ENCODE measurements at places on chromosomes 16 and 17.
A peak's percentile ranks its signal among the peaks of the same experiment; 100 is the strongest.

GRCh38 chr17:39173526-39174274 lies 7.7 kb upstream of the ARL5C start:
- peaks cover 38% of the 10 kb centered on the region for H3K36me3 ChIP-seq
- H3K27ac ChIP-seq = no peak overlapping the region
- H3K27me3 ChIP-seq = peaks cover 3% of the 10 kb centered on the region
- DNase-seq = no peak
- peaks cover 4% of the 10 kb centered on the region for H3K4me1 ChIP-seq
- no peak overlapping the region for H3K4me3 ChIP-seq

- H3K27me3 ChIP-seq = no peaks in the 10 kb centered on the region
- H3K4me3 ChIP-seq = no peak overlapping the region
- H3K4me1 ChIP-seq = no peaks in the 10 kb centered on the region
- no peak overlapping the region for H3K27ac ChIP-seq
These were observed 10.4 kb downstream of the KPNB1 start for GRCh38 chr17:47660064-47660492.

- no peaks in the 10 kb centered on the region for H3K27me3 ChIP-seq
- DNase-seq = no peak
- H3K36me3 ChIP-seq = no peaks in the 10 kb centered on the region
- no peaks in the 10 kb centered on the region for H3K4me1 ChIP-seq
- no peak overlapping the region for H3K4me3 ChIP-seq
- no peak overlapping the region for H3K27ac ChIP-seq
These were observed 28.5 kb upstream of the NACA2 start for GRCh38 chr17:61619493-61619892.

GRCh38 chr16:23365602-23366240 lies 63.6 kb downstream of the SCNN1B start:
- H3K27ac ChIP-seq = no peak overlapping the region
- peaks cover 29% of the 10 kb centered on the region for H3K27me3 ChIP-seq
- H3K4me1 ChIP-seq = peaks cover 2% of the 10 kb centered on the region
- no peak for DNase-seq
- H3K36me3 ChIP-seq = no peaks in the 10 kb centered on the region

DNA sequence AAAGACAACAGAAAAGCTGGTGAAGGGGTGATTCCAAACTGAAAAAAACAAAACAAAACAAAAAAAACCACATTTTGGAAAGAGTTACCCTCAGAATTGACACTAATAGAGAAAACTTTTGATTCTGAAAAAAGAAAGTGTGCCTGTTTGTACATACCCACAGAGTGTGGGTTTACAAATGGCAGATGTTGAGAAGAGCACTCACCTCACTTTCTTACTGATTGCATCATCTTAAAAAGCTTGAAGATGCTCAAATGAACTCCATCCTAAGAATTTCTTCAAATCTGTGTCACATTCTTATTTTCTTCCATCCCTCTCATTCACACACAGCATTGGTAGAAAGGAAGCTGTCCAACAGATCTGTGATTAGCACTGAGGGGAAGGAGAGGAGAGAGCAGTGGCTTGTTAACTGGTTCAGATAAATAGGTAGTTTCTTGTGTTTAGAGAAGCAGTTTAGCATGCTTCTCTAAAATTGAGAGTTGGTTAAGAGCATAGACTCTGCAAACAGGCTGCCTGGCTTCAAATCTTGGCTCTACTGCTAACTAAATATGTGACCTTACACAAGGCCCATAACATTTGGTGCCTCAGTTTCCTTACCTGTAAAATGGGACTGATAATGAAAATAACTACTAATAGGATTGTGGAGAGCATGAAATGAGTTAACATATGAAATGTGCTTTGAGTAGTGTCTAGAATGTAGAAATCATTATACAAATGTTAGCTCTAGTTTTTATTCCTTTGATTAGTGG lies 6.9 kb downstream of the GNAO1 start:
- H3K4me1 ChIP-seq = peaks cover 5% of the 10 kb centered on the region
- no peak overlapping the region for H3K4me3 ChIP-seq
- H3K27me3 ChIP-seq = peaks cover 51% of the 10 kb centered on the region
- no peak for DNase-seq

DNA sequence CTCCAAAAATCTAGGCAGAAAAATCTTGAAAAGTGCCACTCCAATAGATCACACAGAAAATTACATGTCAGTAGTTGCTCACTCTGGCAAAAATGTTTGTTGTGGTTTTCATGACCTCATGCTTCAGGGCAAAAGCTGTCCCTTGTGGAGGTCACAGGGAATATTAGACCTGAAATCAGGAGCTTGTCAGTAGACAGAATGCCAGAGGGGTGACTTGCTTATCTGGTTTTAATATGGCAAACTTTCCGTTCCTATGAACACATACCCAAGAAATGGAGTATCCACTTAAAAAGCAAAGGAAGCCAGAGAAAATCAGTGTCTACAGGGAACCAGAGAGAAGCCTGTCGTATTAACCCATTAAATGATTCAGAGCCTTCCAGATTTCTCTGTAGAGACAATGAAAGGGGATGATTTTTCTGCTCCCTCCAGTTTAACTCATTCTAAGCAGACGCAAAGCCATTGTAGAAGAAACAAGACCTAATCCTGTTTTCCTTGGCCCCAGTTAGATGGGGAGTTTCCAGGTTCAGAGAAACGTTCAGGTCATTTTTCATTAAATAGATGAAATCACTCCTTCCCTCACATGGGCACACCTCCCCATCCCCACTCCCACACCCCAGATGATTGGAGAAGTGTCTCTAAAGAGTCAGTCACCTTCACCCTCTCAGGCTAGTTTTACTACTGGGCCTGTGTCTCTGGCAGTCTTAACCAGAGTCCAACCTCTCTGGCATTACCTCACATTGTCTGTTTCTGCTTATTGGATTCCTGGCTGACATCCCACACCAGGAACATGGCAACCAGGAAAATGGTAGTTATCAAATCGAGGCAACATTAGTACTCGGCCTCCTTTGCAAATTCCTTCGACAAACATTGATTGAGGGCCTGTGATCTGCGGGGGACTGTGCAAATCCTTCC lies 6.0 kb downstream of the SOX9 start:
- H3K27ac ChIP-seq = peak overlapping the region; percentile 55
- no peaks in the 10 kb centered on the region for H3K27me3 ChIP-seq
- peaks cover 22% of the 10 kb centered on the region for H3K36me3 ChIP-seq
- peak; percentile 72 for DNase-seq
- peaks cover 15% of the 10 kb centered on the region for H3K4me1 ChIP-seq

- H3K27ac ChIP-seq = no peak overlapping the region
- DNase-seq = no peak
- H3K36me3 ChIP-seq = no peaks in the 10 kb centered on the region
- peaks cover 26% of the 10 kb centered on the region for H3K27me3 ChIP-seq
These were observed 6.4 kb upstream of the SLC39A11 start for GRCh38 chr17:73098919-73099318.

GRCh38 chr17:58818654-58819053 lies 63.0 kb downstream of the PPM1E start:
- H3K36me3 ChIP-seq = no peaks in the 10 kb centered on the region
- H3K4me3 ChIP-seq = no peak overlapping the region
- no peak overlapping the region for H3K27ac ChIP-seq
- no peak for DNase-seq

DNA sequence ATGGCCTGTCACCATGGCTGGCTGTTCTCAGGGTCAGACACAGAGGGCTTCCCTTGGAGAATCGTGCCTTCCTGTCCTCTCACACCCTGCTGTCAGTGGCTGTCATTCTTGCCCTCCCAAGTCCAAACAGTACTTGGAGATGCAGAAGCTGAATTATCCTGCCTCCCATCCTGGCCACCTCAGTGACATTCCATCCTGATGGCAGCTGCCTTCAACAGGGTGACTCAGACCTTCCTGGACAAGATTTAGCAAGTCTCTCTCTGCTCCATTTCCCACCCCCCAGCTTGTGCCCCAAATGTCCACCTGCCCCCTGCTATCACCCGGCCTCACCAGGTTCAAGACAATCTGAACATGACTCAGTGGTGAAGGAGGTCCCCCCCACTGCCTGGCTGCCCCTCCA lies 4.8 kb upstream of the KRT36 start:
- H3K4me1 ChIP-seq = peaks cover 18% of the 10 kb centered on the region
- no peak overlapping the region for H3K27ac ChIP-seq
- no peak overlapping the region for H3K4me3 ChIP-seq
- DNase-seq = peak; percentile 37
- no peaks in the 10 kb centered on the region for H3K27me3 ChIP-seq
- no peaks in the 10 kb centered on the region for H3K36me3 ChIP-seq

DNA sequence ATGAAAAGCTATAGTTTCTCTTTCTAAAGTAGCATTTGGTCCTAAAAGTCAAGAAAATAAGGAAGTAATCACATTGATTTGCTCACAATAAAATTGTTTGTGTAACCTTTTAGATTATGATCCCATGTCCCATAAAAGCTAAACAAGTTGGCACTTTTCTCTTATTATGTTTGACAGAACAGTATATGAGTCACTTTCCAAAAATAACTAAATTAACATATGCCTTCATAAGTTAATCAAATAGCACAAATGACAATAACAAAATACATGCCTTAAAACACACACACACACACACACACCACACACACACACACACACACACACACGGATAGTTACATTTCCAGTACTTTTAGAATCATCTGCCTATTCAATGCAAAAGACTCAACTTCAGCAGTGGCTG lies 2.8 kb downstream of the MED13 start:
- no peak overlapping the region for H3K4me3 ChIP-seq
- no peak overlapping the region for H3K27ac ChIP-seq
- peak; percentile 37 for DNase-seq
- peaks cover 34% of the 10 kb centered on the region for H3K36me3 ChIP-seq

DNA sequence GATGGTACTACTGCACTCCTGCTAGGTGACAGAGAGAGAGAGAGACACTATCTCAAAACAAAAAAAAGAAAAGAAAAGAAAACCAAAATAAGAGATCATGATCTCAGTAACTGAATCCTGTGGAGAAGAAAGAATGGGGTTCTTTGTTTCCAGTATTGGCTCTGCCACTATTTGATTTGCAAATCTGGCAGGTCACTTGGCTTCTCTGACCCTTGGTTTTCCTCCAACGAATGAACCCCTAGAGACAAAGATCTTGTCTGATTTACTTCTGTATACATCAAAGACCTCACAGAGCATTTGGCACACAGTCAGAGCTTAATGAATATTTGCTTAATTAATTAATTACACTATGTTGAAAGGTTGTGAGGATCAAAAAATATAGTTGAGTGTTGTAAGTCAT lies 47.9 kb upstream of the NLK start:
- no peak overlapping the region for H3K4me3 ChIP-seq
- peaks cover 38% of the 10 kb centered on the region for H3K27me3 ChIP-seq
- H3K4me1 ChIP-seq = no peaks in the 10 kb centered on the region

DNA sequence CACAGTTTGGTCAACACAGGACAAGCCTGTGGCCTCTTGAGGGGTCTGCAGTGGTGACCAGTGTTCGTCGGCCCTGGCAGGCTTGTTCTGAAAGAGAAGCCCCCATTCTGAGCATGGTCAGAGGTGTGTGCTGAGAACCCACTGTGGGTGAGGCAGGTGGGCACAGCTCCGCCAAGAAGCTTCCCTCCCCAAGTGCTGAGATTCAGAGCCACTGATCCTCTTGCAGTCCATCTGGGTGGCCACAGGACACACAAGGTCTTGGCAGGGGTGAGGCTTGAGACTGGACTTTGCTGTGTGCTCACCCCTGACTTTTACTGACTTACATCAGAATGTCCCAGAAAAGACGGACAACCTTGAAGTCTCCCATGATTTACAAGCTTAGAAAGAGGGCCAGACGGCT lies 18.7 kb downstream of the MPRIP start:
- no peak overlapping the region for H3K27ac ChIP-seq
- H3K36me3 ChIP-seq = peaks cover 22% of the 10 kb centered on the region
- no peaks in the 10 kb centered on the region for H3K27me3 ChIP-seq
- no peak for DNase-seq
- H3K4me1 ChIP-seq = peaks cover 13% of the 10 kb centered on the region
